ENCODE measurements at places on chromosomes 2 and 18. TPM values are rescaled to one million over a fixed set of nuclear protein-coding genes. Genes with fewer than 3 reads are reported as not detected.

DNA sequence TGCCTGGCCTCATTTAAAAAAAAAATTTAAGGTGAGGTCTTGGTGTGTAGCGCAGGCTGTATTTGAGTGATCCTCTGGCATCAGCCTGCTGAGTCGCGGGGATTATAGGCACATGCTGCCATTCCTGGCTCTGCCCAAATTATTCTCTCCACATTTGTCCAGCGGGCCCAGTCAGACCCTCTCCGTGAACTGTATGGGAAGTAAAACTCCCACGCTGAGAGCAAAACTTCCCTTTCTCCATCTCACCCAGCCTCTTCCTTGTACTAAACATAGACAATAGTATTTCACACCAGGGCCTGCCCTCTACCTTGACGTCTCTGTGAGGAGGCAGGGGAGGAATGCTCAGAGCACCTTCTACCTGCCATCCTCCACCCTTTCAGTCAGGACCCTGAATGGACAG, 37.0 kb downstream of the EIF4E2 start:
- DNase-seq, result no peak

- DNase-seq, result no peak
Measured at GRCh38 chr2:94767336-94767735, 103.9 kb upstream of the TEKT4 start.

Gene SERPINB10
- total RNA-seq, result 7.0 TPM

Gene CMPK2
- 3.5 TPM for total RNA-seq

DNA sequence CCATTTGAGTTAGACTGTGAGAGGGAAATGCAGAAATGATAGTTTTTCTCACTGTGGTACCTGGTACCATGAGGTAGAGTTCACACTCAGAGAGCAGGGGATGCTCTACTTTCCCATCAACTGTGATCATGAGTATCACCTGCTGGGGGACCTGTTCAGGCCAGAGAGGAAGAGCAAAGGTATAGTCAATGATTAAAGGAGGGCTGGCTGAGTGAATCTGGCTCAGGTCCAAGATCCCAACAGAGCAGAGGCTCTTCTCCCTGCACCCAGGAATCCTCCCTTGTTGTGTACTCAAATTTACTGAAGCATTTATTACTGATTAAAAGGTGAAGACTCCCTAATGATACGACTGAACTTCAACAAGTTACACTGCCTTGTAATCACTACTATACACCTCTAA, 104.6 kb upstream of the CHRNA1 start:
- no peak for DNase-seq

DNA sequence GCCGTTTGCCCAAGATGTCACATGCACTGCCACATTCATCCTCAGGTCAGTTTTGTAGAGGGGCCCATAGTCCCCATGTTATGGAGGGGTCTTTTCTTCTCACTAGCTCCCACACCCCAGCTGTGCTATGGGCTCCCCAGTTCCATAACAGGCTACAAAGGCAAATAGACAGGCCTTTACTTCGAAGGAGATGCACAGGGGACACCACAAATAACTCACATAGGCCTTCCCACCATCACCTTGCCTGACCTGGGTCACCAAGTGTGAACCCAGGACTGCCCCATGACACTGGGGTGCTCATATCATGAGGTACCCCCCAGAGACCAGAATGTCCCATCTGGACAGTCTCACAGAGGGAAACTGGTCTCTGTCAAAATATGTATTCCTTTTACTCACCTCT, 15.0 kb upstream of the INO80C start:
- DNase-seq, result no peak

- no peak for DNase-seq
Measured at GRCh38 chr18:62399276-62399675, 74.2 kb downstream of the TNFRSF11A start.

DNA sequence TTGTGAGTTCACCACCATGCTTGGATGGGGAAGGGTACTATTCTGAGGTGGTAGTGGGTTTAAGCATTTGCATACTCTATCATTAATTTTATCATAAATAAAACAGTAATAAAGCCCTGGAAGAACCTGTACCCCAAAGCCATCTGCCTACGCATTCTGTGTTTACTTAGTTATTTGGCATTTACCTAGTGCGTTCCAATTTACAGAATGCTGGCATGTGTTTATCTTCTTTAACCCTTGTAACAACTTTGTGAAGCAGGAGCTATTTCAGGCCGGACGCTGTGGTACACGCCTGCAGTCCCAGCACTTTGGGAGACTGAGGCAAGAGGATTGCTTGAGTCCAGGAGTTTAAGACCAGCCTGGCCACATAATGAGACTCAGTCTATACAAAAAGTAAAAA, 17.8 kb upstream of the ODC1 start:
- DNase-seq, result no peak

GRCh38 chr2:2896011-2896410, 481.6 kb downstream of the EIPR1 start:
- no peak for DNase-seq
